Omental fat pad (tissue), 4 donors: ENCODE measurements at places on chromosomes 1 and 21. TPM values are rescaled to one million over a fixed set of nuclear protein-coding genes. Genes with fewer than 3 reads are reported as not detected.

DNA sequence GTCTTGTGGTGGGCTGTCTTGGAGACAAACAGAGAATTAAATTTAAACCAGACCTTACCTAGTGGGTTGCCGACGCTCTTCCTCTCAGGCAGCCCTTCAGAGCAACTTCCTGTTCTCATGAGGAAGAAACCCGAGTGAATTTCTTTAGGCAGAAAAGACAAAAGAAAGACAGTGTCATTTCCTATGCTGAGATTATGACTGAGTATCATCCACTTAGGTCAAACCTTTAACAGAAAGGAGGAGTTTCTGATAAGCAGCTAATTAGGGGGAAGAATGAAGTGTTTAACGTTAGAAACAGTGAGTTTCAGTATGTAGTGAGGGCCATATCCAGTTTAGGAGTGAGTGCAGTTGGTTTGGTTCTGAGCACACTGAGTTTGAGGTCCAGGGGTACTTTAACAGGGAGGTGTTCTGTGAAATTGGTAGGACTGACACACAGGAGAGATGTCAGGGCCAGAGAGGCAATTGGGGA, 38.7 kb downstream of the FASLG start:
- DNase-seq = no peak

Gene FGR
- 111 TPM for total RNA-seq

GRCh38 chr1:156241311-156241811, 623 bp upstream of the BGLAP start:
- no peak for DNase-seq

DNA sequence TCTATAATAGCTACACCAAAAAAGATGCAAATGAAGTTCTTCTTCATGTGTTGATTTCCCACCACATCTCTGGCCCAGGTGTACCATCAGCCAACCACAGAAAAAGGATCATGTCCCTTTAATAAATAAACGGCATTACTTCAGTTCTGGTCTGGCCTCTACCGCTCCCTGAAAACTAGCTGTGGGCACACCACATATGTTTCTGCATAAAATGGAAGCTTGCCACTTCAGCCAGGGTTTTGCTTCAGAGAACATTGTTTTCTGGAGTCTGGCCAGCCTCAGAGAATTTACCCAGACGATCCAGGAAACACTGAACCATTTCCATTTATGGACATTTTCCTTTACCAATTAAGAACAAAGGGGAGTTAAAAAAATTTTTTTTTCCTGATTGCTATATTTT, 5.8 kb upstream of the LAMC2 start:
- no peak for DNase-seq

Gene C4BPA
- total RNA-seq = not detected

Gene CHAF1B
- total RNA-seq = 1.3 TPM

DNA sequence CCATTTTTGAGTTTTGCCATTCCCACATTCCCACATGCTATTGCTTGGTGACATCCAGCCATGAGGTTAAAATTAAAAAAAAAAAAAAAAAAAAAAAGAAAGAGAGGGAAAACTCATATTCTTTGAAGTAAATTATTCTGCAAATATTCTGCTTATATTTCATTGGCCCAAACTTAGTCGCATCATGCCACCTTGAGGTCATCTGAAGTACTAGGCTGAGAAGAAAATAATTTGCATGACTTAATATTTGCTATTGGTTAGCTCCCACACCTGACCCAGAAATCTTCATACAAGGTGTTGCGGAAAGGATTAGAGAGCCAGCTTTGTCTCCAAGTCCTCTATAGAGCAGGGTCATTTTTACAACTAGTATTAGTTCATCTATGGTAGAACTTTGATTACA, 2206.0 kb downstream of the MRPL39 start:
- no peak for DNase-seq

DNA sequence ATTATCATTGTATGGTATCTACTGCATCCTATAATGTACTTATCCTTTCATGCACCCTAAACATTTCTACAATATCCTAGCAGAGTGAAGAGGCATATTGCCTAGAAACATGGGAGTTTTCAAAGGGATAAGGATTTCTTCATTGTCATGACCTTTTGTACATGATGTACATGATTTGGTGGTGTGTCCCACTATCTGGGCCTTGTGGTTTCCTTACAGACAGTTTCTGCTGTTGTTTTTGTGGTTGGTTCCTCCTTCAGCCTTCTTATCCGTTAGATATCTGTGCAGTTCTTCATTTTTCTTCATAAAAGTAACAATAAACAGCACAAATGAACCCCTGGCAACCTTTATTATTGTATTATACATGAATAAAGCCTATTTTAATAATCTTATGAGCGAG, 70.4 kb upstream of the BACH1 start:
- no peak for DNase-seq
